ENCODE measurements at places on chromosomes 3 and 15. TPM values are rescaled to one million over a fixed set of nuclear protein-coding genes. Genes with fewer than 3 reads are reported as not detected.

The ACKR4 gene
- total RNA-seq, result 0.26 TPM

The SMCO1 gene
- not detected for total RNA-seq

The INO80 gene
- 33.1 TPM for total RNA-seq

DNA sequence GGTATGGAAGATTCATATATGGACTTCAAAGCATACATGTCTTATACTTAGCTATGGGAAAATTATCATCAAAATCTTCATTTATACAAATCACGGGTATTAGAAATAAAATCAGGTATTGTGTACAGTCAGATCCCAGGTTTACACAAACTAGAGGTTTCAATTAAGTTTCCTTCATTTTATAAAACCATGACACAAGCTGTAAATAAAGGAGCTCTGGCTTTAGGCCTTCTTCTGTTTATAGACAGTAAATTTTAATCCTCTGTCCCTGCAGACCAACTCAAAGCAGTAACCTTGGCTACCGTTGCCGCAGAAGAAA is 68.8 kb upstream of the CHD2 start:
- no peak for DNase-seq

DNA sequence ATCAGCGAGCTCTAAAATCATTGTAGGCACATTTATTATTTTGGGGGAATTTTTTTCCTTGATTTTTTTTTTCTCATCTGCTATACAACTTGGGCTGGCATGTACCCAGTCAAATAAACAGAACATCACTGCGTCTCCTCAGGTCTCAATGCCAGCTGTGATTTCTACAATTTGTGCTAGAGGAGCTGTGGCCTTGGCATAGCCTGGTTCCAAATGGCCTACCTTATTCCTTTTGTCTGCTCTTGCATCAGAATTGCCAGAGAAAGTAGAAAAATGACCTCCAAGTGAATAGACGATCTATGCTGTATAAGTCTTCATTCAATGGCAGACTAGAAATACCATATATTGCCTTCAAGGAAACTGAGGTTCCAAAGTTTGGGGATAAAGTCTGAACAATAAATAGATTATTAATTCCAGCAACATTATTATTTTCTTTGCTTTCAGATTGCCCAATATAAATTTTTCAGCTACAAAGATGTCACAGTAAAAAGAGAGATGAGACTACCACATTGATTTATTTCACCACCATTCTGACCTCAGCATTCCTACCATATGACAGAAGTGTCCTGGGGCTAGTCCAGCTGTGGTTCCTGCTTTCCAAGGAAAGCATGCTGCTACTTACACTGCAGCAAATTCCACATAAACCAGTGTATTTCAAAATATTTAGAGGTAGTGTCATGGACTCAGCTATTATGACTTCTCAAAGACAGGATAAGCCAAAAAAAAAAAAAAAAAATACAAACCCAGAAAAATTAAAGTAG is 493.9 kb upstream of the ZNF385D start:
- no peak for DNase-seq

DNA sequence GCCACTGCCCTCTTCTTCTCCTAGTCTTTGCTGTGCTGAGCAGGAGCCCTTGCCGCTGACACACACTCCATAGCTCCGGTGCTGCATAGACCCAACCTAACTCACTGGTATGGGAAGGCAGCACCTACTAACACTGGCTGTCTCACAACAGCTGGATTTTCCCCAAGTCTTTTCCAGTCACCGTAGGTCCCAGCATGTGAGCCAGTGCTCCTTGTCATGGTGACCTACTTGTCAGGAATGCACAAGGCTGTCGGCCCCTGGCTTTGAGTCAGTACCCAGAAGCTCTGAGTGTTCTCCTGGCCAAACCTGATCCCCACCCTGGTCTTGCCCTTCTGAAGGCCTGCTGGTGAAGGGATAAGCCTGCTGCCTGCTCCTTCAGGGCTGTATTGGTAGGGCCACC is 25.7 kb downstream of the AMOTL2 start:
- no peak for DNase-seq

DNA sequence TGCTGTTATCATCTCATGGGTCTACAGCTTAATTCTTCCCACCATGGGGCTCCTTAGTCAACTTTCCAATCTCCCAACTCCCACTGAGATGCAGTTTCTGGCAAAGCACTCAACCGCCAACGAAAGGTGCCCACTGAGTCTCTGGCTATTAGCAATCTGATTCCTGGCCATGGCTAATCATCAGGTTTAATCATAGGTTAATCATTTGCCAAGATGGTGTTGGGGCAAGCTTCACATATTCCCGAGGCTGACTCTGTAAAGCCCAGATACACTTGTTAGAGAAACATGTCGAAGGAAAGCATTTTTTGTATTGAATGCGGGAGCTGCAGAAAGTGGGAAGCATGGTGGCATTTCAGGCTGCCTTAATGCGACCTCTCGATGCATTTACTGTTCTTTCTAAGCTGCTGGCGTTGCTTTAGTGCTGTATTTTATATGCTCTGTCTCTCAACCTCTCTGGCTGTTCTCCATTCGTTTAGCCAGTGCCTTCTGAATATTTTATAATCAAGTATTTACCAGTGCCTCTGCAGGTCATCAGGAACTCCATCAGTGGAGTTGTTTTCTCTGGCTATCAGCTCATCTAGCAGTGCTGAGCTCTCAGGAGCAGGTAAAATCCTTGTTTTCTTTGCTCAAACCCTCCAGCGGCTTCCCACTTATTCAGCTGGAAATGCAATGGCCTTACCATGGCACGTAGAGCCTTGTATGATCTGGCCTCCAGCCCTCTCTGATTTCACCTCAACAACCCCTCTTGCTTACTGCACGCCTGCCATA is 67.0 kb downstream of the EDEM1 start:
- DNase-seq, result no peak
